ENCODE measurements at places on chromosomes 11 and 22.

GRCh38 chr11:86629045-86629706 is 43.2 kb downstream of the ME3 start:
- DNase-seq = no peak

DNA sequence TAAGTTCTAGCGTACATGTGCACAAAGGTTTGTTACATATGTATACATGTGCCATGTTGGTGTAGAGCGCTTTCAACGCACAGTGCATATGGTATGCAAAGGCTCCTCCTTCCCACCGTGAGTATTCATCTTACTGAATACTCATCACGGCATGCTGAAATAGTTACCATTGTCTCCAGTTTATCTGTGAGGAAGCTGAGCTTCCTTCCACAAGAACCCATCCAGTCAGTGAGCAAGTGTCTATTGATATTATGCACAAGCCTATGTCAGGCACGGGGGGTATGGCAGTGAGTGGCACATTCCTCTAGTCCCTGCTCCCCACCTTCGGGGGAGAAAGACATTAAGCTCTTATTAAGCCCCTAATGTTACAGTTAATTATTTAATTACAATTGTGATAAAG is 28.1 kb downstream of the INSC start:
- DNase-seq = no peak

GRCh38 chr11:112881461-112881860 is 79.8 kb upstream of the NCAM1 start:
- DNase-seq = peak; percentile 85

DNA sequence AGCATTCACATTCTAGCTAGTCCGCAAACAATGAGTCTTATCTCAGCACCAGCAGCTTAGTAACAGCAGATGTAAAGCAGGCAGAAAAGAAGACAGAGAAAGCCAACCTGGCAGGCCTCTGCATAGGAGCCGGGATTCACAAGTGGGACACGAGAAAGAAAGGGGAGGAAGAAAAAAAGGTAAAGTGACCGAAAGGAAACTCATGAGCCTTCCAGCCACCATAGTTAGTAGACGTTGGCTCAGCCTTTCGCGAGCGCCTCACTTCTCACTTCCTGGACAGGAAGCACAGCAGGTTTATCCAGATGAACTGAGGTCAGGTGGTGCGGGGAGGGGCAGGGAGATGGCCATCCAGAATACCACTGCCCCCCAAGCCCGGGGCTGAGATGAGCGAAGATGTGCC is 19.7 kb upstream of the KAT5 start:
- DNase-seq = no peak

DNA sequence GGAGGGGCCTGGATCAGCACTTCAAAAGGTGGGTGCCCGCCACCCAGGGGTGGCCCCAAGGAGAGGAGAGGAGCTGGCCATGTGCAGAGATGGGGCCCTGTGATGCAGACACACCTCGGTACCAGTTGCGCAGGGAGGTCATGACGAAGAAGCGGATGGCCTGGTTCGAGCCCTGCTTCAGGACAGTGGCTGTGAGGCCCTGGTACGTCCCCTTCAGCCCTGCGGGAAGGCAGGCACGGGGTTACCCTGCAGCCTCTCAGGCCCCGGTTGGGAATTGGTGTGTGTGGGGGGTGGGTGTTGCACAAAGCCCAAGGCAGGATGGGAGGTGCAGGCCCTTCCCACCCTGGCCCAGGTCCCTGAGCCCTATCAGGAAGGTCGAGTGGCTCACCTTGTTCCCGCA is 1.8 kb downstream of the SLC25A1 start:
- DNase-seq = no peak

- peak; percentile 81 for DNase-seq
Measured at GRCh38 chr22:43337385-43337784, 5.8 kb downstream of the SCUBE1 start.

DNA sequence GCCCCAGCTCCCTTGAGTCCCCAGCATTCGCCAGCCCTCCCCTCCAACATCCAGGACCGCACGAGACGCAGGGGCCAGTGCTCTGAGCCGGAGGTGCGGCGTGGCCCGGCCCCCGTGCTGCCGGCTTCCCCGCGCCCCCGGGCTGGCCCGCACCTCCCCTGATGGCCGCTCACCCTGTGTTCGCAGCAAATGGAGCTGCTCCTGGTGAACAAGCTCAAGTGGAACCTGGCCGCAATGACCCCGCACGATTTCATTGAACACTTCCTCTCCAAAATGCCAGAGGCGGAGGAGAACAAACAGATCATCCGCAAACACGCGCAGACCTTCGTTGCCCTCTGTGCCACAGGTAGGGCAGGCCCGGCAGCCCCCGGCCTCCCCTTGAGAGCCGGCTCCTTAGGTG is 2.7 kb downstream of the CCND1 start:
- no peak for DNase-seq

DNA sequence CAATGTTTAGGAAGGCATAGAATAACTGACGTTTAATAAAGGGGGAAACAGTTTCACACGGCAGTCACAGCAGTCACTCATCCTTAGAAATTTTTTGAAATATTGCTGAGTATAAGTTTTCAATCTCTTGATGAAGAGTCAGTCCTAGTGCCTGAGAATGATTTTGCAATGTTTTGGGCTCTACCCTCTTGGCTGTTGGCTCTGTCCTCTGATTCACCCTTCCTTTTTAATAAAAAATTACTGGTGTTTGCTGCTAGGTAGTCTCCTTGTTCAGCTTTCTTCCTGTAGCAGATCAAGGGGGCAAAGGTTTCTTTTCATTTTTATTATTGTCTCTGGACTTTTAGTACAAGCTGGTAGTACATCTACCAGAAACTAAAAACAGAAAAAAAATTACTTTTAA is 194.3 kb upstream of the ANO3 start:
- DNase-seq = no peak

- DNase-seq = no peak
Measured at GRCh38 chr11:112826026-112826425, 135.2 kb upstream of the NCAM1 start.

- no peak for DNase-seq
Measured at GRCh38 chr11:29171360-29171950, 845.4 kb downstream of the KCNA4 start.

- no peak for DNase-seq
Measured at GRCh38 chr11:14202251-14203196, 156.5 kb downstream of the RRAS2 start.

DNA sequence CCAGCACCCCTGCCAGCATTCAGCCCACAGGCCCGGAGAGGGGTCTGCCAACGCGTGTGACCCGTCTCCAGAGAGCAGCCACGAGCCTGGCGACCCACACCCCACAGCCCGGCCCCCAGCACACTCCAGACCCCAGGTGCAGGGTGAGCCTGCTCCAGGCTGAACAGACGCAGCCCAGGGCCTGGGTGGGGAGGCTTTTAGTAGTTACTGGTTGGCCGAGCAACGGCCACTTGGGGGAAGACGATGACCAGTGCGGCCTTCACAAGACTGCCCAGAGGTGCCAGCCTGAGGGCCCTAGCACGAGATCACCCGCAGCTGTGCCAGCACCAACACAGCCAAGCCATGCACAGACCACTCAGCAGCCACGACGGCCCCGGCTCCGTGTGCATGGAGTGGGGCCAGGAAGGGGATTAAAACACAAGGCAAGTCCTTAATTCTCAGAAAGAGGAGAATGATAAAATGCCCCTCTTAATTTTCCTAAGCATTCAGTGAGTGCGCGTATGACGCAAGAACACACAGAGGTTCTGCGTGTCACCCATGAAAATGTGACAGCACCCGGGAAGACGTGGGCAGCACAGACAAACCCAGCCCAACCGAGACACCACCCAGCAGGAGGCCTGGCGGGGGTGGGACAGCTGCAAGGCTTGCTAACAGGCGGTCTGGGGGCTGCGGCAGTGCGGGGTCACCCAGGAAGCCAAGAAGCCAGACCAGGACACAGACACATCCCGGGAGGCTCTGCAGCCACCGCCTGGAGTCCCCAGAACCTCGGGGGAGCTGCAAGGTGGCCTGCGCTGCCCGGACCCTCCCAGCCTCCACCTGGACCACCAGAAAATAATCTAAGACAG is 47.6 kb downstream of the BRD1 start:
- no peak for DNase-seq

DNA sequence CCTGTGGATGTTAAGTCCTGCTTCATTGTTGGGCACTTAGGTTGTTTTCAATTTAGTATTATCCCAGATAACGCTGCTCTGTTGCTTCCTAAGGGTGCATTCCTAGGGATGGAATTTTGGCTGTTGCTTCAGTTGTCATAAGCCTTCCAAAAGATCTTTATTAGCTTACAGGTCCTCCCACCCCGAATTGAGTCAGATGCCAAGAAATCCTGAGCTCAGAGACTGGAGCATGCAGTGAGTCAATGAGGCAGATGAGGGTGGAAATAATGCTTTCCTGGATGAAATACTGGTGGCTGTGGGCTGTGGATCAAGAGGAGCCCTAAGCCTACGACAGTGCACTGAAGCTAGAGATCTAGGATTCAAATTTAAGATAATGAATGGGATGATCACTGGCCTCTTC is 10.7 kb upstream of the IL18BP start:
- no peak for DNase-seq

DNA sequence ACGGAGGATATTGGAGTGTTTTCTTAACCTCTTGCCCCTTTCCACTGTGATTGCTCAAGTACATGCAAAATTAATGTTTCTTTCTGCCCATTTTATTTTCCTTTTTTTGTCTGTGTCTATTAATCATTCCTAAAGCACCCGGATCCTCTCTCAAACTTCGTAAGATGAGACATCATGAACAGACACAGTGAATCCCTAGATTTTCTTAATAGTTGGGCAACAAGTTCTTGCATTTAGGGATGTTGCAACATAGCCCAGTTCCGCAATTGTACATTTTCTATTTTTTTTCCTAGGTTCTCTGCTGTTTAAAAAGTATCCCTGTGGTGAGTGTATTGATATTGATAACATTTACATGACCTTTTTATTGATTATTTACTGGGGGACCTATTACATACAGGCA is 2.9 kb downstream of the FAM111A start:
- no peak for DNase-seq

GRCh38 chr11:114845766-114846415 is 167.6 kb downstream of the NXPE2 start:
- no peak for DNase-seq

DNA sequence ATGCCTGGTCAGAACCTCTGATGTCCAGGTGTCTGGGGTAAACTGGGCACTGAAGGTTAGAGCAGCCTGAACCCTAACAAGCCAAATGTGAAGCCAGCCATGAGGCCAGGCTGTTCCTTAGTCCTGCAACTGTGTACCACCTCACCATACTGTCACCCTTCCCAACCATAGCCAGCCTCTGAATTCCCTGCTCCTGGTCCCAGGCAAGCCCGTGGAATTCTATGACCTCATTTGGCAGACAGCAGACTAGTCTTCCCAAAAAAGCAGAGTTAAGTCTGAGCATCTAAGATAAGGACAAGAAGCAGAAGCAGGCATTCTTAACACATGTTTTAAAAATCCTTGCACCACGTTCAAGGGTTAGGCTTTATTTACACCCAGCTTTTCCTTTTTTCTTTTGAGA is 134.8 kb downstream of the C11orf58 start:
- DNase-seq = no peak

- DNase-seq = no peak
Measured at GRCh38 chr11:14373941-14374646, 15.1 kb upstream of the RRAS2 start.

- DNase-seq = no peak
Measured at GRCh38 chr11:26607725-26608506, 35.9 kb upstream of the MUC15 start.

DNA sequence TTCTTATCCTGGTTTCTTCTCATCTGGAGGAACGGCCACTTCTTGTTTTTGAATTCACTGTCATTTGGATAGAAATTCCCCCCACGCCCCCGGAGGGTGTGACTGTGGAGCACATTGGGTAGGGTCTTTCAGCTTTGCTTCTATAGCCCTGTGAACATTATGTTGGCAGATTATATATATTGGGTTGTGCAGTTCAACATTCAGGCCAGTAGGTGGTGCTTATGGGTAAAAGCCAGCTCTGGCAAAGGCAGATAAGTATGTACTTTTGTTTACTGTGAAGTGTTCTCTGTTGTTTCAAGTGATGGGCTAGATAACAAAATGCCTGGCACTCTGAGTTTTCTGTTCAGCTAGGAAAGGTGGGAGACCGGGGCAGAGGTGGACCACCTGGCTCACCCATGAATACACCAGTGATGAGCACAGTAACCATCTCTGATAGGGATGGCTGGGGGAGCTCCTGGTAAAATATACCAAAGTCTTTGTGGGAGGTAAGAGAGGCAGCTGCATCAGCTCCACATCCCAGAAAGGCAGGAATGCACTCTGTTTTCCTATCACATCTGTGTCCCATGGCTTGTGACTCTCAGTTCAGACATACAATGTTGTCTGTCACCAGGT is 1348.2 kb upstream of the RAG2 start:
- peak; percentile 63 for DNase-seq

DNA sequence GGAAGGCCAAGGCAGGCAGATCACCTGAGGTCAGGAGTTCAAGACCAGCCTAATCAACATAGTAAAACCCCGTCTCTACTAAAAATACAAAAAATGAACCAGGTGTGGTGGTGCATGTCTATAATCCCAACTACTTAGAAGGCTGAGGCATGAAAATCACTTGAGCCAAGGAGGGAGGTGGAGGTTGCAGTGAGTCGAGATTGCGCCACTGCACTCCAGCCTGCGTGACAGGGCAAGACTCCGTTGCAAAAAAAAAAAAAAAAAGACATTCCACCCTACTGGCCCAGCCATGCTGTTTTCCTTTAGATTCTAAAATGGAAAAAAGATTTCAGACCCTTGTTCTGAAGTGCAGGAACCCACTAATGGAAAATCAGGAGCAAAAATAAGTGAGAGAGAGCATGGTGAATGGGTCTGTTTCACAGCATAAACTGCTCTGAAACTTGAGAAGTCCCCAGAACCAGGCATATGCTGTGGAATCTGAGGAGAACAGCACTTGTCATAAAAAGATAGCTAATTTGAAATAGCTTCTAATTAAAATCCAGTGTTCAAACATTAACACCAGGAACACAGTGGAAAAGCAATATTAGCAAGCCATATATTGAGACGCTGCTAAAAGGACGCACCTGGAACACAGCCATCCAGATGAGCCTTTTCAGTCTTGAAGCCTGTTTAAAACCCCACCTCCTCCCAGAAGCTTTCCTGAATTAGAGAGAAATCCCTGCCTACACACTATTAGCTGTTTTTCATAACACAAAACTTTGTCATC is 66.3 kb upstream of the CHRM4 start:
- DNase-seq = no peak

DNA sequence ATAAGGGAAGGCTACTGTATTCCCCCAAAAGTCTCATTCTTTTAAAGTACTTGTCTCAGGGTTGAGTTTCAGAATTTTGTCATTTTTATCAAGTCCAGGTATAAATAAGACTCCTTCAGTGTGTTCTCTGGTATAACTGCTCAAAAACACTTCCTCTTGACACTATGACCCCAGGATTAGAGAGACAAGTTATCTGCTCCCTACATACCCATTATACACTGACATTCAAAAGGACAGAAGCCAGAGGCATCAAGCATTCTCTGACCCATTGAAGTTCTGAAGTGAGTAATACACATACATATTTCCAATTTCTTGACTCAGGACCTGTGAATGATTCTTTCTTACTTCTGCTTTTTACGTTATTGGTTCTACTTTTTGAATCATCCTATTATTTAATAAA is 447.8 kb upstream of the CNTN5 start:
- DNase-seq = no peak
